ENCODE measurements at places on chromosomes 3 and 15.

- no peak for DNase-seq
Measured at GRCh38 chr15:28956491-28956890, 70.7 kb downstream of the APBA2 start.

GRCh38 chr3:13776253-13777050 lies 103.4 kb downstream of the WNT7A start:
- no peak for DNase-seq

- DNase-seq, result peak; percentile 52
Measured at GRCh38 chr3:163056874-163057497, 1560.4 kb downstream of the OTOL1 start.

GRCh38 chr3:69085168-69085832 lies 563 bp downstream of the ARL6IP5 start:
- peak; percentile 2 for DNase-seq

- no peak for DNase-seq
Measured at GRCh38 chr15:49888323-49888693, 230.7 kb downstream of the ATP8B4 start.

- DNase-seq, result no peak
Measured at GRCh38 chr15:73550190-73550589, 83.0 kb downstream of the NPTN start.

- no peak for DNase-seq
Measured at GRCh38 chr3:9884555-9885165, 4.6 kb upstream of the CIDEC start.

DNA sequence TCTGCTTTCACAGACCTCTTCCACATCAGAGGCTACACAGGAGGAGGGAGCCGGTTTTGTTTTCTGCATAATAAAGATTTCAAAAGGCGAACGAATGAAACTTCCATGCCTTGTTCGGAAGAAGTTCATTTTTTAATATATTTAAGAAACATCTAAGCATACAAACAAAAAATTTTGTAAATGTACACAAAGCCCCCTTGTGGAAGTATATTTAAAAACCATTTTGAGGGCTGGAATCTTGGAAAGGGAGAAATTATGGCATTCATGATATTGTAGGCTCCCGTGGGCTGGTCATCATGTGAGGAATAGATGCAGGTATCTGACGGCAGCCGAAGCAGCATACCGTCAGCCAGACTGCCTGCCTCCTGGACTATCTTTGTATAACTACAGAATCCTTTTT lies 90.4 kb downstream of the MECOM start:
- no peak for DNase-seq

- no peak for DNase-seq
Measured at GRCh38 chr3:88589138-88589537, 439.4 kb downstream of the C3orf38 start.

DNA sequence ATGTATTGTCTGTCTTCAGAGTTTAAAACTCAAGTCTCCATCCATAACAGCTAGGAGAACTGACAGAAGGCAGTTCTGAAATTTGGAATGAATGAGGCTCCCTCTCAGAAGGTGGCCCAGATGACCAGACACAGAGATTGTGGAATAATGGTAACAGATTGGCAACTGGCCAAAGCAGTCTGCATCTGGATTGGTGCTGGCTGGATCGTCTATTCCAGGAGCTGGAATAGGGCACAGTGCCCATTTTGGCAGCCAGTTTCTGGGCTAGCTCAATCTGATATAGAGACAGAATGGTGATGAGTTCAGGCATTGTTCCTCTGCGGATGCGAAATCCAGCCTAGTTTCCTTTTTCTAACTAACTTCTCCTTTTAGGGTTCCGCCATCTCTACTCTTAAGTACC lies 851.7 kb downstream of the PDCD6IP start:
- no peak for DNase-seq

DNA sequence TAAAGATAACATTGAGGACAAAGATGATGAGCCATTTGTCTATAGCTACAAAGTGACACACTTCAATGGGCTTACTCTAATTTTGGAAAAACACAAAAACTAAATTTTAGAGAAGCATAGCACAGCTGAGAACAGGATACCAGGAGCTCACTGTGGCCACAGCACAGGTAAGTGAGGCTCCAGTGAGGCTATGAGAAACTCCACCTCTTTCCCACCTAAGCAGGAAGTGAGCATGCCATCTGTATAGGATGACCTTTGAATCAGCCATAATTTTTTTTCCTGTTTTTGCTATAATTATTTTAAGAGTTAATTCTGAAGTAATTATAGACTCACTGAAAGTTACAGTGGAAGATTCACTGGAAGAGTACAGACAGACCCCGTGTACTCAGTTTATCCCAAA lies 82.1 kb upstream of the DCLK3 start:
- DNase-seq, result no peak

GRCh38 chr3:12131351-12132090 lies 27.2 kb downstream of the TIMP4 start:
- no peak for DNase-seq

DNA sequence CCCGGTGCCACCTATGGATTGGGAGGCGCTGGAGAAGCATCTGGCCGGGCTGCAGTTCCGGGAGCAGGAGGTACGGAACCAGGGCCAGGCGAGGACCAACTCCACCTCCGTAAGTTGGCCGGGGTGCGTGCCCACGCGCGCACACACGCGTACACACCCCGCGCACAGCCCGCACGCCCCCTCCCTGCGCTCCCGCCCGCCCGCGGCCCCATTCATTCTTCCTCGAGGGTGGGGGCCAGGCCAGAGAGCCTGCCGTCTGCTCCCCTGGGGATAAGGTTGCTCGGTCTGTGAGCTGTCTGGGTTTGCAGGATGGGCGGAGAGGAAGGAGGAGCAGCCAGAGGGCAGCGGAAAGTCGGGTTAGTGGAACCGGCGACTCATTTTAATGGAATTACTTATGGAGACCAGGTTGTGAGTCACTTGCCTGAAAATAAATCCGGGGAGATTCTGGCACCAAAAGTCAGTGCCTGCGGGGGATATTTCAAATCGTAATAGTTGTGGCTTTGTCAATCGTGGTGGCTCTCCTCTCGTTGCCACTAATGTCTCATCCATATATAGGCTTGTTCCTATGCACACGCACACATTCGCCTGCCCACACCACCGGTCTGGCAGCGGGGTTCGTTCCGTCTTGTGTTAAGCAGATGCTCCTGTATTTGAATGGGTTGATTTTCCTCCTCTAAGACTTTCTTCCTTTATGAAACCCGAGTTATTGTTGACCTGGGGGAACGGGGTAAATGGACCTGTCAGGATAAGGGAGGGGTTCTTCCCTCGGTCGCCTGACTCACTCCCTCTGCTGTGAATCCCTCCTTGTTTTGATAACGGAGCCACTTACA lies 223.4 kb upstream of the IL12A start:
- peak; percentile 75 for DNase-seq

GRCh38 chr3:155053756-155054155 lies 26.4 kb upstream of the MME start:
- no peak for DNase-seq

DNA sequence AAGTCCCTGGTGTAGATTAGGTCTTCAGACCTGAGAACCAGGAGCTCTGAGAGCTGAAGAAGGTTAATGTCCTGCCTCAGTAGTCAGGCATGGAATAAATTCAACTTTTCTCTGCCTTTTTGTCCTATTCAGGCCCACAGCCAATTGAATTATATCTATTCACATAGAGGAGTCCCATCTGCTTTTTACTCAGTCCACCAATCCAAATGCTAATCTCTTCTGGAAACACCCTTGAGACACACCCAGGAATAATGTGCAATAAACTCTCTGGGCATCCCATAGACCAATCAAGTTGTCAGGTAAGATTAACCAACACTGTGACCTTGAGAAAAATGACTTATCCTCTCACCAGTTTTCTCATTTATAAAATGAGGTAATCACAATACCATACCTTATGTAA lies 129.4 kb downstream of the MEX3B start:
- no peak for DNase-seq

GRCh38 chr3:58349792-58350626 lies 17.3 kb downstream of the PXK start:
- no peak for DNase-seq

DNA sequence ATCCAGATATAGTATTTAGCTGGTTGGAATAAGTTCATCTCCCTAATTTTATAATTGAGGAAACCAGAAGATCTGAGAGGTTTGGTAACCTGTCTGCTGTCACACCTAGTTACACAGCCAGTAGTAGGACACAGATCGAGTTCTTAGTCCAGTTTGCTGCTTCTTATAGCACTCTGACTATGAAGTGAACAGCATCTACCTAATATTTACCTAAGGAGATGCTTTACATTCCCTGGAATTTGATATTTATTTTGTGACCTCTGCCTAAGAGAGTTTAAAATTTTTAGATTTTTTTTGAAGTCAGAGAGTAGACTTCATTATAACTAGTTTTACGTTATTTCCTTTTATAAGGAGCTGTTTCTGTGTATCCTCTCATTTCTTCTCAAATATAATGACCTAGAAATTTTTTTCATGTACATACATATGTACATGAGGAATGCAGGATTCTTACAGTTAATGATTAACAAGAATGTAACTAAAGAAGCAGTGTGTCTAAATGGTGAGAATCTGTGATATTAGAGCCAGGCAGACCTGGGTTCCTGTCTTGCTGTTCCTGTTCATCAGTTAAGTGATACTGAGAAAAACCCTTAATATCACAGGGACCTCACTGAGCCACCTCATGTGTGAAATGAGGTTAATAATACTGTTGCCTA lies 4.3 kb downstream of the ARHGEF26 start:
- no peak for DNase-seq

DNA sequence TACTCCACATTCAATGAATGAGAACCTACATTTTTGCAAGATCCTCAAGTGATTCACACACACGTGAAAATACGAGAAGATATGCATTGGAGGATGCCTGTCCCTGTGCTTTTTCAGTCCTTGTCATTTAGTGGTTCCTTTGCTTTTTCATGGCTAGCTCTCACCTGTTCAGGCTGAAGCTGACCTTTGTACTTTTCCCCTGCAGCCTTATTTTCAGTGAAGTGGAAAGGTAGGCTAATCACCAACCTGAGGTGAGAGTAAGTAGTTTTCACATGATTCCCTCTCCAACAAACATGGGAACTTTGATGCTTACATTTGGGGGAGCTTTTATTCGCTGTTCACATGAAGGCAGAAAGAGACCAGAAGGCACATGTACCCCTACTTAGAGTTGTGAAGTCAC lies 8.3 kb downstream of the ITPR1 start:
- DNase-seq, result no peak

GRCh38 chr3:107798381-107798780 lies 275.6 kb downstream of the BBX start:
- no peak for DNase-seq

DNA sequence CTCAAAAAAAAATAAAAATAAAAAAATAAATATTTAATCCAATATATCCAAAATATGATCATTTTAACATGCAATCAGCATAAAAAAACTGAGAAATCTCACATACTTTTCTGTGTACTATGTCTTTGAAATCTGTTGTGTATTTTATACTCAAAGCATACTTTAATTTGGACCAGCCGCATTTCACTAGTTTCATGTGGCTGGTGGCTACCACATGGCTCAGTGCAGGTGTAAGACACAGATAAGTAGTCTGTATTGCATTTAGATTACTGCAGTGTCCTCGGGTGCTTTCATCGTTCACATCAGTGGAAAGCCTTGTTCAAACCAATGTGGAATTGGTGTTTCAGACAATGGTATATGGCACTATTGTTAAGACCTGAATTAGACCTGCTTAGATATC lies 11.0 kb downstream of the CRTC3 start:
- DNase-seq, result no peak

- no peak for DNase-seq
Measured at GRCh38 chr3:24493746-24494617, 668 bp downstream of the THRB start.

GRCh38 chr3:18679238-18679637 lies 254.1 kb upstream of the SATB1 start:
- DNase-seq, result no peak

DNA sequence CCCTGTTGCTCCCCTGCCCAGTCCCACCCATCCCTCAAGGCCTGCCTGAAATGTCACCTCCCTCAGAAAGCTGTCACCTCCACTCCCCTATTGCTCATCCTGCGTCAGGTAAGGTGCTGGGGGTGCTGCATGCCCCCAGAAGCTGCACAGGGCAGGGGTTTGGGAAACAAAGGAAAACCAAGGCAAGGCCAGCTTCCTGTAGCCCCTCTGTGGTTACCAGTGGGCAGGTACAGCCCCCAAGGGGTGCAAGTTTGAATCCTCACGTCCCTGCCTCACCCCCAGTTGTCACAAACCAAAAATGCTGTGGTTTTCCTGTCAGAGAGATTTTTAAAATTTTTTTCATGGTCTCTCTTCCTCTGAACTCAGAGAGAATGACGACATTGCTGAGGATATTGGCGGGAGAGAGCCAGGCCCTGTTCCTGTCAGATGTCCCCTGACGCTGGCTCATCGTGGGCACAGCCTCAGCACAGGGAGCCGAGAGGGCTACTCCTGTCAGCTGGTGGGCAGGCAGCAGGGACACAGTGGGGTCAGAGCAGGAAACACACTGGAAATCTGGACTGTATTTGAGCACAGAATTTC lies 27.0 kb downstream of the PSTPIP1 start:
- DNase-seq, result no peak

- DNase-seq, result no peak
Measured at GRCh38 chr3:152225201-152225600, 43.5 kb upstream of the MBNL1 start.

GRCh38 chr3:195410546-195410945 lies 32.3 kb downstream of the ACAP2 start:
- DNase-seq, result no peak

GRCh38 chr3:149618151-149619123 lies 39.4 kb downstream of the WWTR1 start:
- no peak for DNase-seq

DNA sequence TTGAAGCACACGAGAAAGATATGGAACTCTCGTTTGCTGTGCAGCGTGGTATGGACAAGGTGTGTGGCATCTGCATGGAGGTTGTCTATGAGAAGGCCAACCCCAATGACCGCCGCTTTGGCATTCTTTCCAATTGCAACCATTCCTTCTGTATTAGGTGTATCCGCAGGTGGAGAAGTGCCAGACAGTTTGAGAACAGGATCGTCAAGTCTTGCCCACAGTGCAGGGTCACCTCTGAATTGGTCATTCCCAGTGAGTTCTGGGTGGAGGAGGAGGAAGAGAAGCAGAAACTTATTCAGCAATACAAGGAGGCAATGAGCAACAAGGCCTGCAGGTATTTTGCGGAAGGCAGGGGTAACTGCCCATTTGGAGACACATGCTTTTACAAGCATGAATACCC lies 1.2 kb downstream of the MKRN3 start:
- DNase-seq, result no peak

- DNase-seq, result no peak
Measured at GRCh38 chr3:71760140-71760539, 6.5 kb downstream of the GPR27 start.

DNA sequence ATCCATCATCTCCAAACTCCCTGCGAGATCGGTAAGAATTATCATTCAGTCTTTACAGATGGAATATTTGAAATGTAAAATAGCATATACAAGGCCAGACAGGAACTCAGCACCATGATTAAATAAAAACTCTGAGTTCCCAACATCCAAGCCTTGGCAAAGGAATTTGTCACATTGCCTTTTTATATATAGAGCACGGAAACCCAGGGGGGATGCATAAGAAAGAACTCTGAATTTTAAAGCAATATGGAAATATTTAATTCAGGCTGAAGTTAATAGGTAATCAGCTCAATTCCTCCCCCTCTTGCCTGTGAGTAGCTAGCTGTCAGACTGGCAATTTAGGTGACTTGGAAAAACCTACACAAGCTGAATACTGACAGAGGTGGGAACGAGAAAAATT lies 217.9 kb upstream of the KCNMB2 start:
- DNase-seq, result no peak
